ENCODE measurements at places on chromosomes 1 and 21. TPM values are rescaled to one million over a fixed set of nuclear protein-coding genes. Genes with fewer than 3 reads are reported as not detected.
A peak's percentile ranks its signal among the peaks of the same experiment; 100 is the strongest.

DNA sequence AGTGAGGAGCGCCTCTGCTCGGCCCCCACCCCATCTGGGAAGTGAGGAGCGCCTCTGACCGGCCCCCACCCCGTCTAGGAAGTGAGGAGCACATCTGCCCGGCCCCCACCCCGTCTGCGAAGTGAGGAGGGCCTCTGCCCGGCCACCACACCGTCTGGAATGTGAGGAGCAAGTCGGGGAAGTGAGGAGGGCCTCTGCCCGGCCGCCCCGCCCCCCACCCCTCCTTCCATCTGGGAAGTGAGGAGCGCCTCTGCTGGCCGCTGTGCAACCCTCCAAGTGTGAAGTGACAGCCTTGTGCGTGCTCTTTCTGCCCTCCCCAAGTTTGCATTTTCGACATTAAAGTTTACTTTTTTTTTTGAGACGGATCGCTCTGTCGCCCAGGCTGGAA is 5.1 kb upstream of the ZZZ3 start:
- peak; percentile 65 for DNase-seq

DNA sequence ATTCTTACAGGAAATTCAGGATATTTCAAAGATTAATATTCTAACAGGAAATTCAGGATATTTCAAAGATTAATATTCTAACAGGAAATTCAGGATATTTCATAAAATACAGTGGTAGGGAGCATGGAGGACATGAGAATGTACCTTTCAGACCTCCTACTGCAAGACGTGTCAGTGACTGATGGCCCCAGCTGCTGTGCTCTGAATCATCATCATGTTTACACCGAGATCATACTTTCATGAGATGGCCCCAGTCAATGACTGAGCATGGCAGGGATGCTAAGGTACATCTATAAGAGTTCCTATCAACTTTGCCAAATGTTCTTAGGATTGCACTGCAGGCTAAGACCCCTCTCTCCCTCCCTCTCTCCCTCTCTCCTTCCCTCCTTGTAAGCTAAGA is 69.0 kb downstream of the HFM1 start:
- DNase-seq = no peak

GRCh38 chr1:202664083-202664482 is 46.2 kb downstream of the SYT2 start:
- no peak for DNase-seq

- no peak for DNase-seq
Observed at GRCh38 chr1:84687714-84688462, 2.4 kb downstream of the SSX2IP start.

- peak; percentile 29 for DNase-seq
Observed at GRCh38 chr1:214494706-214495105, 56.7 kb downstream of the PTPN14 start.

DNA sequence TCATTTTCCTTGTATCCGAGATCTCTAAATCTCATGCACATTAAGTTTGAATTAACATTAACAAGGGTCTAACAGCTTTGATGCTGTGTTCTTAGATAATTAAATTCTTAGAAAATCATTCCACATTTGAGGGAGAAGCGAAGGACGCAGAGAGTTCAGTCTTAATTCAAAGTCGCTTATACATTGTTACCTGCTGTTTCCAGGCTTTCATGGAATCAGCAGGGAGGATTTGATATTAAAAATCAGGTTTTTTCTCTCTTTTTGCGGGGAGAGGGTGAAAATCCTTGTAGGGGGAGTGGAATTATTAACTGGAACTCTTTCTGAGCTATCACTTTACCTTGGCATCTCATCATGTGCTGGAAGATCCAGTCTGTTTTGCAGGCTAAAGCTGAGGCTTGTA is 27.7 kb upstream of the DAB1 start:
- DNase-seq = no peak

DNA sequence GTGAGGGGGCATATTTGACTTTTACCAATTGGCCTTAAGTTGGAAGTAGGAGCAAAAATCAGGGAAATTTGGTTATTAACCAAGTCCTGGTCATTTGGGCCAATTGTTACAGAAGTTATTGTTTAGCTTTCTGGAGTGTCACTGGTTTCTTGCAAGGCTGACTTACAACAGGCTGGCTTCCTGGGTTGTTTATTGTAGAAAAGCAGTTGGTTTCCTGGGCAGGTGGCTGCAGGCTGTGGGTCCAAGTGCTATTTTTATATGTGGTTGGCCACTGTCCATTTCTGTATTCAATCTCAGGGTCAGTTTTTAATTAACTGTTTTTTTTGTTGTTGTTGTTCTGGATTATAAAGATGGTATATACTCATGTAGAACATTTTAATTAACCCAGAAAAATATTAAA is 174.1 kb downstream of the KCNJ6 start:
- DNase-seq = no peak

- DNase-seq = no peak
Observed at GRCh38 chr1:239306426-239306825, 79.9 kb upstream of the CHRM3 start.

GRCh38 chr1:109807402-109807801 is 43.7 kb upstream of the EPS8L3 start:
- DNase-seq = no peak

- no peak for DNase-seq
Observed at GRCh38 chr1:30452170-30452569, 271.2 kb downstream of the MATN1 start.

- DNase-seq = no peak
Observed at GRCh38 chr1:161197560-161198193, 1.2 kb downstream of the ADAMTS4 start.

GRCh38 chr1:208248307-208248801 is 4.2 kb upstream of the PLXNA2 start:
- no peak for DNase-seq

DNA sequence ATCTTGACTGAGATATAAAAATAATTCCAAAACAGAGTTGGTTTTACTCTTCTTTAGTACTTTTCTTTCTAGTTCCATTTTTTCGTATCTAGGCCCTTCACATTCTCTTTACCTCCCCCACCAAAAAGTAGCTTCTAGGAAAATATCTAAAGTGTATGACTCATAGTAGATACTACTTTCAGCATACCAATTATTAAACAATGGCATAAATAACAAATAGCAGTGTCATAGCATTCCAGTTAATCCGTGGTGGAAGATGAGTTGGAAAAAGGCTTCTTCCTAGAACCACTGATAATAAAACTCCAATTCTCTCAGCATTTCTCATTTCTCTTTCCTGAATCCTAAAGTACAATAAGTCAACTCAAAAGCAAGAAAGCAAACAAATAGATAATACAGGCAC is 859.0 kb upstream of the B3GALT2 start:
- DNase-seq = no peak

DNA sequence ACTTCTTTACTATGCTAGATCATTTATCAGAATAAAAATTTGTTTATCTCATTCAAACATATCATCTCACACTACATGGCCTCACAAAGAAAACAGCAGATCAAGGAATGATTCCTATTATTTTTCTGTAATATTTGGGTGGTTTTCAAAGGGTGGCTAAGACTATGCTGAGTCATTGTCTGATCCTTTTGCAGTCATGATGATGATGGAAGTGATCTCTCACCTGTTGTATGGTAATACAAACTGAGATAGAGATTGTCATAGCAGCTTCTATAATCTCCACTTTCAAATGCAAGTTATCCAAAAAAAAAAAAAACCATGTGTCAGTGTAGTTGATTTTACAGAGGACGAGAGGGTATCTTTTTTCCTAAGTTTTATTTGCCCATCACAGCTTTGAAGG is 37.2 kb upstream of the GBP5 start:
- DNase-seq = no peak

DNA sequence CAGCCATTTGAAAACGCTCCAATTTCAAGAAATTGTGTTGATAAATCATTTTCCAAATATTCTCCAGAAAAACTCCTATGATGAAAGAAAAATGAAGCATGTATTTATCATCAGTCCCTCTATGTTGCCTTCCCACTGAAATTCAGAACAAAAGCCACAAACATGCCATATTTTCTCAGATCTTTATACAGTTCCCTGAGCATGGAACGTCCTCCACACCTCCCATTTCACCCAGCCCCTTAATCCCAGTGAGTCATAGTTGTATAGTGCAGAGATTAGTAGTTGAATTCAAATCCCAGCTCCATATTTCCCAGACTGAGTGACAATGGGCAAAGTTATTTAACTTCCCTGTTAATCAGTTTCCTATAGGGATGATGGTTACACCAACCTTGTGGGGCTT is 20.6 kb upstream of the NPL start:
- no peak for DNase-seq

DNA sequence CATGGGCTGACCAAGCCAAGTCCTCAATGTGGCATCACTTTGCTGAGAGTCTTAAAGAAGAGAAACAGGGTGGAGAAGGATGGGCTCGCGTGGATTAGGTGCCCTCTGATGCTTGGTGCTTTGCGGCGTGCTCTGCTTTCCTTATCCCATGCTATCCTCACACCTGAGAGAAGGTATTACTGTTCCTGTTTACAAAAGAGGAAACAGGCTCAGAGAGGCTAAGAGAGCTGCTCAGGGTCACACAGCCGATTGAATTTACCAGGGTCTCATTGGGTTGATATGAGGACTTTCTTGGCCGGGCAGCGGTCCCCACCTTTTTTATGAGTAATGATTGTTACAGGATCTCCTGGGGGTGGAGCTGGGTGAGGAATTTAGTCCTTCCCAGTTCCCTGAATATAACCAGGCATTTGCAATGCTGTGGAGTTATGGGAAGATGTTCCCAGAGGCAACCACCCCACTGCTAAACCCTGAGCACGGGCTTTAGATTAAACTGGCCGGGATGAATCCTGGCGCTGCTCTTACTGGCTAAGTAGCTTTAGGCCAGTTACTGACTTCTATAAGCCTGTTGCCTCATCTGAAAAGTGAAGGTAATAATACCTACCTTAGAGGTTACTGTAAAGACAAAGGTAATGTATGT is 4.5 kb downstream of the ASCL5 start:
- DNase-seq = no peak

DNA sequence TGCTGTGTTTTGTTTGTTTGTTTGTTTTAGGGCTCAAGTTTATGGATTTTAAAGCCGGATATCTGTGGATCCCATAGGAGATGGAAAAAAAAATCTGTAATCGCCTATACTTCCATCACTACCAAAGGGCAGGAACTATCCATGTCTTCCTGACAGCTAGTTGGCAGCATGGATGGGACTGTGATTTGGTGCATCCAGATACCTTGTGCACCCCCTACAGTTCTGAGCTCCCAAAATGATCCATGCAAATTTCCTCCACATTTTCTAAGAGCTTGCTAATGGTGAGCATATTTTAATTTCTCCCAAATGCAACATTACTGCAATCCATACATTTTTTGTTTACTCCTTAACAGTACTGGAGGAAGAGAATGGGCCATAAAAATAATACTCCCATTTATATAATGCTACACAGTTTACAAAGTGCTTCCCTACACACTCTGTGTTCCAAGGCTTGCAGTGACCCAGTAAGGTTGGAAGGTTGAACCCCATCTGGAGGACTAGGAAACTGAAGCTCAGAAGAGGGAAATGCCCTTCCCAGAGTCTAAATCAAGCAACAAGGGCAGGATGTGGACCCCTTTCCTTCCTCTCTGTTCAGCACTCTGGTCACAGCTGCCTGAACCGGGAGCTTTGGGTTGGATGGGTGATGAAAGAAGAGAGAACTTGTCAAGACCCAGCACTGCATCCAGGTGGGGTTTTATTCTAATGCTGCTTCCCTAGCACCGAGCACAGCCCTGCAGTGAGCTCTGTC is 48.0 kb downstream of the CAPN8 start:
- DNase-seq = no peak

- DNase-seq = no peak
Observed at GRCh38 chr1:68703921-68704354, 207.1 kb upstream of the DEPDC1 start.

GRCh38 chr1:228073857-228074545 is 8.5 kb upstream of the ARF1 start:
- no peak for DNase-seq

DNA sequence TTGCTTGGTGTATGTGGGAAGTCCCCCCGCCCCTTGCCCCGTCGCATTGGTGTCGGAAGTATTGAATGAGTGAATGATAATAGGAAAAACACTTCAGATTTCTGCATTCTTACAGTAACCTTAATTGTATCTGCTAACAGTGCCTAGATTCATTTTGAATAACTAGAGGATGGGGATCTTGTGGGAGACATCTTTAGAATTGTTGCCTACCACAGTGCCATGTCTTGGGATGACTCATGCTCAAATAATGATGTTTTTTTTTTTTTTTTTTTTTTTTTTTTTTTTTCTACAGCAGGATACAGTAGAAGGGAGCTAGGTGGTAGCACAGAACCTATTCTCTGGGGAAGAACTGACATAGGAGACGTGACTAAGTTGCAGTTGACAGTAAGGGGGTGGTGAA is 237.9 kb downstream of the USP25 start:
- DNase-seq = no peak

DNA sequence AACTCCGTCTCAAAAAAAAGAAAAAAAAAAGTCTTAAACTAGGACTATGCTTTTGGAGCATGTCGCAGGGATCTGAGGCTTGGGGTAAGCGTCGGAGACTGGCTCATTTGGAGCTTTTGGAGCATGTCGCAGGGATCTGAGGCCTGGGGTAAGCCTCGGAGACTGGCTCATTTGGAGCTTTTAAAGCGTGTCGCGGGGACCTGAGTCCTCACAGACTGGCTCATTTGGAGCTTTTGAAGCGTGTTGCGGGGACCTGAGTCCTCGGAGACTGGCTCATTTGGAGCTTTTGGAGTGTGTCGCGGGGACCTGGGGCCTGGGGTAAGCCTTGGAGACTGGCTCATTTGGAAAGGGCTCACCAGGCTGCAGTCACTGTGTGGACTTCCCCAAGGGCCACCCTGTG is 13.6 kb upstream of the TSPEAR start:
- DNase-seq = no peak

- DNase-seq = no peak
Observed at GRCh38 chr1:239719642-239720258, 333.4 kb downstream of the CHRM3 start.

- DNase-seq = no peak
Observed at GRCh38 chr1:26733982-26734381, 38.2 kb downstream of the ARID1A start.

Gene RGS13
- total RNA-seq = 4.4 TPM

Gene ARTN
- total RNA-seq = not detected

Gene KRTAP11-1
- not detected for total RNA-seq

Gene SEC16B
- 8.5 TPM for total RNA-seq

Data from hepatocyte (in vitro differentiated cells).